AG08396 (cell line): ENCODE measurements at places on chromosomes 16 and 17.

DNA sequence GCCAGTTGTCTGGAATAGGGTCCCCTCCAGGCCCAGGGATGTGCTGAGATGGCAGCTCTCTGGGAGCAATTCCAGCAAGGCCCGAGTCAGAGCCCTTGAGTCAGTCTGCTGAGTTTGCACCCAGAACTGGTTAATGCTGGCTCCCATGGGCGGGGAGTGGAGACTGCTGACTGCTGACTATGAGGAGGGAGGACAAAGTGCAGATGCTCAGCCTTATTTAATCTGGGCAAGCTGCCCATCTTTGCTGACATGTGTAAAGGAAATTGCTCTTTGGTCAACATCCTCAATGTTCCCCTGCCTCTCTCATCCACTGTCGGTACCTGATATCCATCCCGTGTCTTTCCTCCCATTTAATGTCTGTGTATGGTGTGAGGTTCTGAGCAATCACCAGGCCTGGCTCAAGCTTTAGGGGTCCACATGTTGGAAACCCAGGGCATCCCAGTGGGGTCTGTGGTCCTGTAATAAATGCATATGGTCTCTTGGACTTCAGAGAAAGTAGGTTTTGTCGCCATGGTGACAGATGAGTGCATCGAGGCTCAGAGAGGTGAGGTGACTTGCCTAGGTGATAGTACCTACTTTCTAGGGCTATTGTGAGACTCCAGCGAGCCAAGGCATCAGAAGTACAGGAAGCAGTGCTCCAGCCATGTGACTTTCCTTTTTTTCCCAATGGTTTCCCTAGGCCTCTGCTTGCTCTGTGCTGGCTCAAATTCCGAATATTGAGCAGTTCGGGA is 20.0 kb upstream of the RNF135 start:
- DNase-seq, result peak; percentile 75

DNA sequence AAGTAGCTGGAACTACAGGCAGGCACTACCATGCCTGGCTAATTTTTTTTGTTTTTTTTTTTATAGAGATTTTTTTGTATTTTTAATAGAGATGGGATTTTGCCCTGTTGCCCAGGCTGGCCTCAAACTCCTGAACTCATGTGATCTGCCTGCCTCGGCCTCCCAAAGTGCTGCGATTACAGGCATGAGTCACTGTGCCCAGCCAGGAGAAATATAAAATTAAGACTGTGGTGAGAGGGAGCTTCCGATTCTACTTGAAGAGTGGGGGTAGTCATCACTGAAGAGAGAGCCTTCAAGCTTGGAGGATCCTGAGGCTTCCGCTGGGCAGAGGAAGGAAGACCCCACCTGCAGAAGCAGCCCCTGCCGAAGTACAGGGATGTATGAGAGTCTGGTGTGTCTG is 34.4 kb upstream of the RGS9 start:
- DNase-seq, result no peak

GRCh38 chr16:2881783-2882649 is 999 bp upstream of the FLYWCH2 start:
- no peak for DNase-seq

DNA sequence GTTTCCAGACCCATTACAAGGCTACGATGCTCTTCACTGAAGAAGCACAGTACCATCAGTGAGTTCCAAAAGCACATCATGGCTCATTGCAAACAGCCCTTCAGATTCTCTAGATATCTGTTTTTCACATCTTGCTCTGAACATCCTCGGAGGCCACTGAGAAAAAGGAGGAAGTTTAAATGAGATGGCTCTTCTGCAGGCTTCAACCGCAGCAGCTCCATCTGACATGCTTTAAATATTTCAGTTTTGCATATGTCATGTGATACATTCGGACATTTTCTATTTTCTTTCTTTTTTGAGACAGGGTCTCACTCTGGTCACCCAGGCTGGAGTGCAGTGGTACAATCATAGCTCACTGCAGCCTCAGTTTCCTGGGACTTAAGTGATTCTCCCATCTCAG is 396.8 kb downstream of the NPIPA8 start:
- no peak for DNase-seq

- no peak for DNase-seq
Measured at GRCh38 chr16:84047206-84047605, 4.6 kb upstream of the SLC38A8 start.

DNA sequence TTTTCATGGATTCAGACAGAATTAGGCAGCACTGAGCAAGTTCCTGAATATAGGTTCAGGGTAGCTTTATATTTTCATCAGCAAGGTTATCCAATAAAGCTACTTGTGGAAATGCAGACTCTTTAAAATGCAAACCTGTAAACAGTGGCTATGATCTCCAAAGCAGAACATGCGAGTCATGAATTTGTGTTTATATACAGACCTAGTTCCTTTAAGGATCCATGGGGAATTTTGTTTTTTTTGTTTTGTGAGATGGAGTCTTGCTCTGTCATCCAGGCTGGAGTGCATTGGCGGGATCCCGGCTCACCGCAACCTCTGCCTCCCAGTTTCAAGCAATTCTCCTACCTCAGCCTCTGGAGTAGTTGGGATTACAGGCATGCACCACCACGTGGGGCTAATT is 14.8 kb downstream of the CLEC16A start:
- no peak for DNase-seq

DNA sequence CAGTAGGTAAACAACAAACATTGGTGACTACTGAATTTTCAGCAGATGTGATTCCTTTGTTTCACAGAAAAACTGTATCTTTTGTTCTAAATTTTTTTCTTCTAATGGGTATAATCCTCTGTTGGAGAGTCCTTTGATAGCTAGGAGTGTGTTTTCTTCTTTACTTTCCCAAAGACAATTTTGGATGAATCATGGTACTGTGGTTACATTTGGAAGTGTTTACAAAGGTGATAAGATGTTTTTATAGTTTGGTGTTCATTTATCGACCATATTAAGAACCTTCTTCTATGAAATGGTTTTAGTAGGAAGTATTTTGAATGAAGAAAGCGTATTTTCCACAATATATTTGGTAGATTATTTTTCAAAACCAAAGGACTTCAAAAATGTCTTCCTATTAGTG is 333.7 kb downstream of the WWOX start:
- no peak for DNase-seq

- DNase-seq, result no peak
Measured at GRCh38 chr16:56252835-56253234, 61.5 kb downstream of the GNAO1 start.

DNA sequence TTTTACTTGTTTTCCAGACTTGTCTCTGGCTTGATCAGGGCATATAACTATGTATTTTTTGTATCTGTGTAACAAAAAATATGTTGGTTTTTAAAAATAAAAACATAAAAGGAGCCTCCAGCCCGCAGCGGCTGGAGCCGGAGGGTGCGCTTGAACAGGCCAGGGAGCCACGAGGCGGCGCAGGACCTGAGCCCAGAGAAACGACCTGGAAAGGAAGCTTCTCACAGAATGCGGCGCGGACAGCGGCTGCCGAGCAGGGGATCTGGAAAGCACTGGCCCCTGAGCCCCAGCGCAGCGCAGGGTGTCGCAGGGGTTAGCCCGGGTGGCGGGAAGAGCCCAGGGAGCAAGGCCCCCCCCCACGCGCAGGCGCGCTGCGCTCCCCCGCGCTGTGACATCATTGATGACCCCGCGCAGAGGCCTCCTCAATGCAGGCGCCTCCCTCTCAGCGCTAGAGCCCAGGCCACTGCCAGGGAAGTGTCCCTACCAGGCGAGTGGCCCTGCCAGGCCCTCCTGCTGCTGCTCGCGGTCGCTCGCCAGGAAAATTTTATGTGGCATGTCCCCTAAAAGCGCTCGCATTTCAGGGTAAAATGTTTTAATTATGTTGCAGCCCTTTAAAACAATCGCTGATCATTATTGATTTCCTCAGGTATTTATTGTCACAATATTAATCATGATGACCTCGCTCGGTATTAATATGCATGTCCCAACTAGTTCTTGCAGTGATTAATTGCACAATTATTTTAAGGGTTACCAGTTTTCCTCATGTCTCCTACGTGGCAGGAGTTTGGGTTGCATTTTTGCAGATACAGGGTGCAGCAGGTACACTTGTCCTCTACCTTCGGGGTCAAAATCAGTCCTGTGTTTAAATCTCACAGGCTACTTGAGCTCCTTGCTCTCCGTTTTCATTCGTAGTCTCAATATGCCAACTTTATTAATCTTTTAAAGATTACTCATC is 134.2 kb downstream of the USP22 start:
- peak; percentile 96 for DNase-seq

- DNase-seq, result no peak
Measured at GRCh38 chr16:73177729-73178295, 129.9 kb upstream of the ZFHX3 start.

- peak; percentile 79 for DNase-seq
Measured at GRCh38 chr17:42436391-42436790, 13.3 kb upstream of the CAVIN1 start.

DNA sequence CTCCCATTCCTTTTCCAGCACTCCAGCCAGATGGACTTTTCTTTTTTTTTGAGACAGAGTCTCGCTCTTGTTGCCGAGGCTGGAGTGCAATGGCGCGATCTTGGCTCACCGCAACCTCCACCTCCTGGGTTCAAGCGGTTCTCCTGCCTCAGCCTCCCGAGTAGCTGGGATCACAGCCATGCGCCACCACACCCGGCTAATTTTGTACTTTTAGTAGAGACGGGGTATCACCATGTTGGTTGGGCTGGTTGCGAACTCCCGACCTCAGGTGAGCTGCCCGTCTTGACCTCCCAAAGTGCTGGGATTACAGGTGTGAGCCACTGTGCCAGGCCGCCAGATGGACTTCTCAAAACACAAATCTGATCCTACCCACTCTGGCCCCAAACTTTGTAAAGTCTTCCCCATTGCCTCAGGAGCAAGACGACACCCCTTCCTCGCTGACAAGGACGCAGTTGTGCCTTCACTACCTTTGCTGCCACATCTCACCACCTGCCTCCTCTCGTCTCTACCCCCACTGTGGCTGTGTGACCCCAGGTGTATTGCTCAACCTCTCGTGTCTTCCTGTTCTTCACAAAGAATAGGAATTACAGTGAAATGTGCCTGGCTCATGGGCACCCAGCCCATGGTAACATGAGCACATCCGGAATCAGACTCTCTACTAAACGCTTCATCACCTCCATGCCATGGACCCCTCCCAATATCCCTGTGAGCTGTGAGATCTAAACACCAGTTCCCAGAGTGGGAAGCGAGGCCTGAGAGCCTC is 3.7 kb upstream of the BANP start:
- DNase-seq, result no peak

DNA sequence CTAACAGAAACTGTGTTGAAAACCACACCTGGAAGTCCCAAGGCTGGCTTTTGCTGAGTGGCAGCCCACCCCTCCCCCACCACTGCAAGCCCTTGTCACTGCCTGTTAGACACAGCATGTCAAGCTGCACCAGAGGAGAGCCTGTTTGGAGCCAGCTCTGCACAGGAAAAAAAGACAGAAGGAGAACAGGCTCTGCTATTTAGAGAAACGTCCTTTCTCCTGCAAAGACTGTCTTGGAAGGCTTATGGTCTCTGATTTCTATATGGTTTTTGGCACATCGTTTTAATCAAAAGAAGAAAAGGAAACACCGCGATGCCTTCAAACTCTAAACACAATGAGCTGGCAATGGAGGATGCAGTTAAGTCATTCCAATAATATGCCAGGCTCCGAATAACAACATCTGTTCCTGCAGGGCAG is 275.5 kb downstream of the MAP2K4 start:
- DNase-seq, result peak; percentile 16

DNA sequence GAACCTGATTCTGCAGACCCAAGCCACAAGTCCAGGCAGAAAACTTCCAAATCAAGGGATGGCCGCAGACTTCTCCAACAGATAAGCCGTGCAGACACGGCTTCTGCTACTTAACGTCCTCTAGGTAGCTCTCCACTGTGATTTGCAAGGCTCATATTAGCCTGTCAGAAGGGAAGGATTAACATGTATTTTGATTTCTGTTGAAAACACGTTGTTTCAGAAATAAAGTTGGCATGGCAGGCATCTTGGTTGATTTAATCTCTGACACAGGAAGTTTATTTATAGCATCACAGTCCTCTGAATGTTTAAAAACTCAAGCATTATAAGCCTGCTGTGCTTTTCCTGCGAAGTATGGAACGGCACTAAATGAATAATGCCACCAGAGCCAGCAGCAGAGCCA is 166.8 kb upstream of the TOX3 start:
- no peak for DNase-seq

- DNase-seq, result no peak
Measured at GRCh38 chr16:49336581-49336980, 37.0 kb upstream of the C16orf78 start.

GRCh38 chr17:62794666-62794971 is 13.5 kb downstream of the MARCHF10 start:
- no peak for DNase-seq

DNA sequence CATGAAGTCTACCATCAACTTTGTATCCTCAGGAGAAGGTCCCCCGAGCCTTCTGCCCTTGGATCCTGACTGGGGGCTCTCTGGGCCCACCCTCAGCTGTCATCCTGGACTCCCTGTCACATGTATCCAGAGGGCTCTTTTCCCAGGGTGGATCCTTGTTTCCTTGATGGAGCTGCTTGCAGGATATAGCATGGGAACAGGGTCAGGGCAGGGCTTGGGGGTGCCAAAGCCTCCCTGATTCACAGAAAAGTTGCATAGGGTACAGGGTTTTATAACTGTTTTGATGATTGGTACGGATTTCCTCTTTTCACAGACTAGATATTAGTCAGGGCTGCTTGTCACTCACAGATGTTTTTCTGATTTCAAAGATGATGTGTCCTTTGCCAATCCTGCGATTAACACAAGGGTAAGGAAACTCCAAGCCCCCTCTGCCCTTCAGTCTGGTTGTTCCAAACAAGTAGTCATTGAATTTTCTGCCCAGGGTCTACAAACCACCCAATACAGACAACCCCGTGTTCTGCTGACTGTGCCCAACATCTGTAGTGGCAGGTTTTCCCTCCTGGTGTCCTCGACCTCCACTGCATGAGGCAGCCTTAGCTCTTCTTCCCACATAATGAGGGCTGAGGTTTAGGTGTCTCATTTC is 20.6 kb upstream of the SLC35G3 start:
- no peak for DNase-seq

DNA sequence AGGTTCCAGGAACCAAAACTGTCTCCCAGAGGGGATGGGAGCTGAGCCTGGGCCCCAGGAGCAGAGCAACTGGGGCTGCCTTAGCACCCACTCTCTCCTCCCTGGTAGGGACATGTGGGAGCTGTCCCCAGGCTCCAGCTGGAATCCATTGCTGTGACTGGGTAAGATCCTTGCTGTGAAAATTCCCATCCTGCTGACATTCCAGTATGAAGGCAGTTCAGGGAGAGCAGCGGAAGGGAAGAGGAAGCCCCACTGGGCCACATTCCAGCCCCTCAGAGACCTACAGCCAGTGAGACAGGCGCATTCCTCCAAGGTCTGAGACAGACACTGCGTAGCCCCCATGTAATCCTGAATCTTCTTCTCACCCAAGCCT is 24.2 kb downstream of the MYO18A start:
- no peak for DNase-seq

GRCh38 chr16:49058382-49058781 is 223.3 kb downstream of the CBLN1 start:
- DNase-seq, result no peak

GRCh38 chr16:67910158-67910557 is 17.1 kb downstream of the PSKH1 start:
- no peak for DNase-seq
